GM13977 (cell line): ENCODE measurements at places on chromosomes 16 and 17.
A peak's percentile ranks its signal among the peaks of the same experiment; 100 is the strongest.

GRCh38 chr16:86343027-86343795 is 167.1 kb upstream of the FOXF1 start:
- no peak for DNase-seq

DNA sequence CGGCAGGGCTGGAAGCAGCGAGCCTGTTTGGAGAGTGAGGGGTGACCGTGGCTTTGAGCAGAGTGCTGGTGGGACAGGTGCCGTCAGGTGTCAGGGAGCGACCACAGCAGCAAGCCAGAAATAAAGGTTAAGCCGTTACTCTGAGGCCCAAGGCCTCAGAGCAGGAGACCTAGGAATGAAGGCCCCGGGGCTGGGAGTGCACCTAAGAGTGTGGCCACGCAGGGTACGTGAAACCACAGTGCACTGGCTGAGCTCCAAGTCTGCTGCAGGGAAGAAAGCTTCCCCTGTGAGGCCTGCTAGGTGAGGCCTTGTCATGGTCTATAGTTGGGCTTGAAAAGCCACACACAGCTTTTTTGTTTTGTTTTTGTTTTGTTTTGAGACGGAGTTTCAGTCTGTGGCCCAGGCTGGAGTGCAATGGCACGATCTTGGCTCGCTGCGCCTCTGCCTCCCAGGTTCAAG is 8.7 kb downstream of the CLUAP1 start:
- no peak for DNase-seq

DNA sequence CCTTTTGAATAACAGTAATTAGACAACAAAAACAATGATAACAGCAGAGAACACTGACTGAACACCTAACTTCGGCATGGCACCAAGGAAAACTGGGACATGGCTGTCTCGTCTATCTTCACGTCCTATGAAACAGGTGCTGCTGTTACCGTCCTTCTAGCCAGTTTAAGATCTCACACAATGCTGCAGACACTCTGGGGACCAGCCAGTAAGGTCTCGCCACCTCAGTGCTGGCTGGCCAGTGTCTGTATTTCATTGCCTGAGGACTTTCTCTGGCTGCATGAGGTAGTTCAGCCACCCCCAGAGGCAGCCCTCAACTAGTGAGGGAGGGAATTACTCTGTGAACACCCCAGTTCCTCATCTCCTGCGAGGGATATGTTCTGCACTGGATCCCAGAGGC is 57.6 kb downstream of the AMFR start:
- no peak for DNase-seq

DNA sequence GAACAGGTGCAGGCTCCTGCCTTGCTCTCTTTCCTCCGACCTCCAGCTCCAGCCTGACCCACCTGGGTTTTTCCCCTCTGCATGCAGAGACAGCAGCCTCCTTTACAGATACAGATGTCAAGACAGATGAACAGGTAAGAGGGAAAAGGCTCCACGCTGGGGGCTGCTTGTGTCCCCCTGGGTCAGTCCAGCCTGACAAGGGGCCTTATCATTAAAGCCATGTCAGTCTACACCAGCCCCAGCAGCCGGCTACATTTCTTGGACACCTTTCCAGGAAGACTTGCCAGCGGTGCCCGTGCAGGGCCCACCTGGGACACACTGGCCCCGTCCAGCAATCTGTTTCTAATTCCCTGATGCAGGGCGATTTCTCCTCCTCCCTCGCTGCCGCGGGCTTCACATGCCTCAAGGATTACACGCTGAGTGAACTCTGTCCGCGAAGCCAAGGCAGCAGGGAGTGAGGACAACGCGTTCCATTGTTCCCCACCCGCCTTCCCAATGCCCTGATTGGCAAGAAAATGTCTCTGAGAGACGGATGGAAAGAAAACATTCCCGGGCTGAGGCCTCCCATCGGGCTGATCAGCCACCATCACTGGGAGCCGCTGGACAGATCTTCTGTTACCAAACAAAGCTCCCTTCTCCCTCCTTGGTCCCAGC is 184.7 kb downstream of the C16orf95 start:
- DNase-seq = no peak

DNA sequence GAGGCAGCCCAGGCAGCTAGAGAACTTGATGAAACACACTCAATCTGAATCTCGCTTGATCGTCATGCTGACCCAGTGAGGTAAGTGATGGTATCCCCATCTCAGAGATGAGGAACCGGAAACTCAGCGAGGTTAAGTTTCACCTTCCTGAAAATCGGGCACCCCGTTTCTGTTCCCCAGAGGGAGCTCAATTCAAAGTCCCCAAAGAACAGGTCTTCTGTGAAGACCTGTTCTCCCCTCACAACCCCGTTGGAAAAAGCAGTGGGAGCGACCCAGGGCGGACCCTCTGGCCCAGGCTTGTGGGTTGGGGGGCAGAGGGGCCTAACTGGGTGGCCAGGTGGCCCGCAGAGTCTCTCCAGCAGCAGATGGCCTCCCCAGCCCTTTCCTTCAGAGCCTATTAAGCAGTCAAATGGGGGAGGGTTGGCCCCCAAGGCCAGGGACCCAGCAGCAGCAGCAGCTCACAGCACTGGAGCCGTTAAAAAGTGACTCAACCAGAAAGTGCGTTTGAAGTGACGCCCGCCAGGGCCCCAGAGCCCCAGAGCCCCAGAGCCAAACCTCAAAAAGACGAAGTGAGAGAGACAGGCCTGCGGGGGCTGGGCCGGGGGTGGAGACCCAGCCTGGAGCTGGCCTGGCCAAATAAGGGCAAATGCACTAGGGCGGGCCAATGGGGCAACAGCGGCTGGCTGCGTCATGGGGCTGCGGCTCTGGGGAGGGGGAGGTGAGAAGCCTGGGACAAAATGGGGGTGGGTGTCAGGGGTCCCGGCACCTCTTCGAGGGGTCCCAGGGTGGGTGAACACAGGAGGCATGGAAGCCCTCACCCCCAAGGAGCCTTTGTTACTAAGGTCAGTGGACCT is 9.2 kb upstream of the TSPOAP1 start:
- DNase-seq = peak; percentile 78

DNA sequence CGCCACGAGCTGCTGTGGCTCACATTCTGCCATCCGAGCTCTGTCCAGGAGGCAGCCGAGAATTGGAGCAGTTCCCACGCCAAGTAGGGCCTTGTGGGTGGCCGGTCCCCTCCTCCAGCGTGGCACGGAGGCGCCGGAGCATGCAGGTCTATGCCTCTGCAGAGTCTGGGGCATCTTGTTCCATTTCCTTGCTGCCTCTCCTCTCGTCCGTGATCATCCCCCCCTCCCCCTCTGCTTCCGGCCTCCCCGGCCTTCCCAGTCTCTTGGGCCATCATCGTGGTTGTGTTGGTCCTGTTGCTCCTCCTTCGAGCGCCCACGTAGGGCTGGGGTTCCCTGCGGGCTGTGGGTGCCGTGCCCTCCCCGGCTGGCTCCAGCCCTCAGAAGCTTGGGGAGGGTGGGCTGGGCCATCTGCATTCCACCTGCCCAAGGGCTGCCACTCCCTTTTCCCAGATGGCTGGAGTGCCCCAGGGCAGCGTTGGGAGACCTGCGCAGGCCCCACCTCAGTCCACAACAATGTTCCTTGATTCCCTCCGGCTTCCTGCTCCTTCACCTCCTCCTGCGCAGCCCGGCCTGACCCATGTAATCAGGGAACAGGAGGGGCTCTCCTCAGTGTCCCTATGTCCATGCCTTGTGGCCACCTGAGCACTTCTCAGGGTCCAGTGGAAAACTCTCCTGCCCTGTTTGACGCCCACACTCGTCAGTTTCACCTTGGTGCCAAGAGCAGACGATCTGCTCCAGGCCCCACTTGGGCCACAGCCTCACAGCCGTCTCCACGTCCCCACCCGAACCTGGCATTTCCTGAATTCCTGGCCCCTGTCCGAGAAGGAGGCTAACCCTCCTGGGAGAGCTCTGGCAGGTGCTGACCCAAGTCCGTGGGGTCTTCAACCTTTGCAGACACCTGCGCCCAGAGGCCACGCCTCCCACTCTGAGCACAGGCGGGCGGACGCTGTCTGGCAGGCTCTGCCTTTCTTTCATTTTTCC is 37.1 kb downstream of the BAIAP2 start:
- DNase-seq = no peak

- no peak for DNase-seq
Observed at GRCh38 chr17:50162466-50163254, 3.1 kb upstream of the SGCA start.

GRCh38 chr17:74994440-74994839 is 7.0 kb downstream of the CDR2L start:
- no peak for DNase-seq

GRCh38 chr16:85302018-85302847 is 190.0 kb upstream of the CIBAR2 start:
- no peak for DNase-seq

DNA sequence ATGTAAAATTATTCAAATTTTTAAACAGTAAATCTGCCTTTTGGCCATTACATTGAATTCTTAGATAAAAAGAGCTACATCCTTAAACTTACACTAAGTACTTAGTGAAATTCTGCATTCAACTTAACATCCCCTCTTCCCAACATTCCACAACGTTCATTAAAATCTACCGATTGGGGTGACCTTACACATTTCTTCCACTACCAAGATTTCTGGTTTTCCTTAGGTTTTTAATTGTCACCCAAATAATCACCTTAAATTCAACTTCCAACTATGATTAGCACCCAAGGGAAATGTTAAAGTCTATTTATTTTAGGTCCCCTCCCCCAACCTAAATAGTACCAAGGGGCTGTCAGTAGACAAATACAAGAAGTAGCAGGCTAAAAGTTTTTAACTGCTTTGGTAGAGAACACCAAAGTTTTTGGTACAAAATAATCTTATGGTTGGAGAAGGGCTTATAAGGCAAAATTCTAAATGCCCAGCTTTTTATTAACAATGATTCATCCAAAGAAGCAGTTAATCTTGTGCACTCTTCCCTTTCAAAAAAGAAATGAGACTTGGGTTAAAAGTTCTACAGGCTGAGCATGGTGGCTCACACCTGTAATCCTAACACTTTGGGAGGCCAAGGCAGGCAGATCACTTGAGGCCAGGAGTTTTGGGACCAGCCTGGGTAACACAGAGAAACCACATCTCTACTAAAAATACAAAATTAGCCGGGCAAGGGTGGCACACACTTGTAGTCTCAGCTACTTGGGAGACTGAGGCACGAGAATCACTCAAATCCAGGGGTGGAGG is 4.7 kb downstream of the SRSF1 start:
- DNase-seq = no peak

GRCh38 chr16:74190292-74190691 is 106.3 kb upstream of the PSMD7 start:
- no peak for DNase-seq

GRCh38 chr16:49491771-49492761 is 118.5 kb downstream of the C16orf78 start:
- DNase-seq = peak; percentile 88

DNA sequence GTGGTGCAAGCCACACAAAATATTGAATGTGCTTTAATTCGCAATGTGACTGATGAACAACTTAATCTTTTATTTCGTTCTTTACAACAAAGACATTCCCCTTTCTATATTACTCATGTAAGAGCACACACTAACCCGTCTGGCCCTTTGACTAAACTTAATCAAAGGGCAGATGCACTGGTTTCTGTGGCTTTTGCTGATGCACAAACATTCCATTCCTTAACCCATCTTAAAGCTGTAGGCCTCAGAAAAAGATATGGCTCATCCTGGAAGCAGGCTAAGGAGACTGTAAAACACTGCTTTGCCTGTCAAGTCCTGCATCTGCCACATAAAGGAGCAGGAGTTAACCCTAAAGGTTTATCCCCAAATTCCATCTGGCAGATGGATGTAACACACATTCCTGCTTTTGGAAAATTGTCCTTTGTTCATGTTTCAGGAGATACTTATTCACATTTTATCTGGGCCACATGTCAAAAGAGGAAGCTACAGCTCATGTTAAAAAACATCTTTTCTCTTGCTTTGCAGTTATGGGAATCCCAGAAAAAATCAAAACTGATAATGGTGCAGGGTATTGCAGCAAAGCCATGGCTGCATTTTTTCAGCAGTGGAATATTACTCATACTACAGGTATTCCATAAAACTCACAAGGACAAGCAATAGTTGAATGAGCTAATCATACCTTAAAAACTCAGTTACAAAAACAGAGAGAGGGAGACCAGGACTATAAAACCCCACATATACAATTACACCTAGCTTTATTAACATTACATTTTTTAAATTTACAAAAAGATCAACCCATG is 137.2 kb downstream of the AHSP start:
- DNase-seq = no peak

- no peak for DNase-seq
Observed at GRCh38 chr17:27985306-27985705, 57.2 kb upstream of the NLK start.

- no peak for DNase-seq
Observed at GRCh38 chr17:3497101-3497500, 21.3 kb downstream of the ASPA start.

DNA sequence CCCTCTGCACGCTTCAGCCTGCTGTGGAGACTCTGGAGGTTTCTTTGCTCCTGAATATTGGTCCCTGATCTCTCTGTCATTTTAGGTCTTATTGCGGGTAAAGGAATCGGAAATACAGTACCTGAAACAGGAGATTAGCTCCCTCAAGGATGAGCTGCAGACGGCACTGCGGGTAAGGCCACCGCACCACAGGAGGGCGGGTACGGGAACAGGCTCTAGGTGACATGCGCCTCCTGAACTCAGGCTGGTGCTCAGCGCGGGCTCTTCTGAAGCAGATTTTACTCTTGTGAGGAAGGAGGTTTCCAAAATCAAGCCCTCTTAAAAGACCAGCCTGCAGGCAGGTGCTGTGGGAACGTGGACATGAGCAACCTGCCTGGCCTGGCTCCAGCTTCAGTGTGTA is 29.8 kb downstream of the PLD6 start:
- DNase-seq = no peak

GRCh38 chr16:2058420-2058819 is 10.6 kb downstream of the TSC2 start:
- DNase-seq = no peak

GRCh38 chr16:69182730-69183416 is 4.1 kb upstream of the SNTB2 start:
- no peak for DNase-seq

DNA sequence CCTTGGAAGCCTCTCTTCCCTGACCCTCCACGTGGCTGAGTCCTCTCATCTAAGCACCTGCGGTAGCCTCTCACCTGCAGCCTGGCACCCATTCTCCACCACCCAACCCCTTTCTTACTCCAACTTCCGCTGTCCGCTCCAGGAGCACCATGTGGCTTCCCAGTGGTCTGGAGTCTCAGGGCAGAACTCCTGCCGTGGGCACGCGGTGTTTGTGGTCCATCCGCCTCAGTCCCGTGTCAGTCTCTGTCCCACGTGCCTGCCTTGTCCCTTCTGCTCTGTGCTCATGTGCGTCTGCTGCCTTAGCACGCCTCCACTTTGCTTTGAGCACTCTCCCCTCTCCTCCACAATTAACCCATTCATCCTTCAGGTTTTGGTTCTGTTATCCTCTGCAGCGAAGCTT is 49.7 kb downstream of the KATNIP start:
- no peak for DNase-seq

GRCh38 chr16:3879258-3879886 is 1.1 kb downstream of the CREBBP start:
- peak; percentile 30 for DNase-seq

GRCh38 chr17:29683481-29683880 is 60.8 kb upstream of the CORO6 start:
- DNase-seq = no peak
